ENCODE measurements at places on chromosomes 13 and 19. TPM values are rescaled to one million over a fixed set of nuclear protein-coding genes. Genes with fewer than 3 reads are reported as not detected.

The RNF17 gene
- total RNA-seq = not detected

The THSD1 gene
- total RNA-seq = 5.6 TPM

The STOML3 gene
- not detected for total RNA-seq

The SLITRK5 gene
- 0.02 TPM for total RNA-seq

The PRR12 gene
- 15.1 TPM for total RNA-seq
